Suppressor macrophage treated with lipopolysaccharide for 4 hours (primary cell): ENCODE measurements at places on chromosomes 2 and 18.

- DNase-seq = no peak
Measured at GRCh38 chr18:34730774-34731173, 20.7 kb downstream of the DTNA start.

DNA sequence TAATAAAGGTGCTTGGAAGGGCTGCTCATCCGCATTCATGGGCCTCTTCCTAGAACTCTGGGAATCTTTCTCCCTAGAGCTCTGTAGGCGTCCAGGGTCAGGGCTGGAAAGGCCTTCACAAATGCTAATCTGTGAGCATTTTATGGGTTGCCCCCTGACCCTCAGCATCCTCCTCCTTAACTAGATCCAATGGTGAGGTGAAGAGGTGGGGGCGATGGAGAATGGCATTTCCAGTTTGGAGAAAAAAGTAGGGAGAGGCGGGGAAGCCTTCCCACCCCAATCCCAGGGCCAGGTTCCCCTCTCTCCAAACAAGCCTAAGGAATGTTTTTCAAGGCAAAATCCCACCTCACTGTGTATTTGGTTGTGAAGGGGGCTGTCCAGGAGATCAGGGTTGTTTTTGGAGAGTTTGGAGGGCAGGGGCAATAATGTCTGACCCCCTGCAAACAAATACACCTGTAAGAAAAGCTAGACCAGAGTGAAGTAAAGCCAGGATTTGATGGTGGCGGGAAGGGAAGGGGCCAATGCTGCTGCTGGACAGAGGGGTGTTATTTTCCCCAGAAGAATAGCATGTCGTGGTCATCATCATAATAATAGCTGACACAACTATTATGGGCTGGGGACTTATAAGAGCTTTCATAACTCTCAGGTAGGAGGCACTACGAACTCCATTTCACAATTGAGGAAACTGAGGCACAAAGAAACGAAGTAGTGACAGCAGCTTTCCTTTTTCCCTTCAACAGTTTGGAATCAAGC, 1.4 kb upstream of the MYCN start:
- DNase-seq = no peak

GRCh38 chr2:131030478-131030971, 62.7 kb downstream of the FAM168B start:
- no peak for DNase-seq

DNA sequence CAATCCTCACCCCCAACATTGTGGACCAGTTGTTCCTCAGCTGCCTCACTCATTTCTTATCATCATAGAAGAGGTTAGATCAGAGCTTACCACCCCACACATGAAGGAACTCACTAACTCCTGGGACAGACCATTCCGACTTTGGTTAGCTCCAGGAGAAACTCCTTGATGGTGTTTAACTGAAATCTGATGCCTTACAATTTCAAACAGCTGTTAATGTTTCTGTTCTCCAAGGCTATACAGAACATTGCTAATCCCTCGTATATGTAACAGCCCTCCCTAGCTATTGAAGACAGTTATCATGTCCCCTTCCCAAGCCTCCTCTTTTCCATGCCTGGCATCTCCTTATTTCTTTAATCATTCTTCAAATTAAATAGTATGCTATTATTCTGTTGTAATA, 14.8 kb downstream of the ERBB4 start:
- DNase-seq = no peak

DNA sequence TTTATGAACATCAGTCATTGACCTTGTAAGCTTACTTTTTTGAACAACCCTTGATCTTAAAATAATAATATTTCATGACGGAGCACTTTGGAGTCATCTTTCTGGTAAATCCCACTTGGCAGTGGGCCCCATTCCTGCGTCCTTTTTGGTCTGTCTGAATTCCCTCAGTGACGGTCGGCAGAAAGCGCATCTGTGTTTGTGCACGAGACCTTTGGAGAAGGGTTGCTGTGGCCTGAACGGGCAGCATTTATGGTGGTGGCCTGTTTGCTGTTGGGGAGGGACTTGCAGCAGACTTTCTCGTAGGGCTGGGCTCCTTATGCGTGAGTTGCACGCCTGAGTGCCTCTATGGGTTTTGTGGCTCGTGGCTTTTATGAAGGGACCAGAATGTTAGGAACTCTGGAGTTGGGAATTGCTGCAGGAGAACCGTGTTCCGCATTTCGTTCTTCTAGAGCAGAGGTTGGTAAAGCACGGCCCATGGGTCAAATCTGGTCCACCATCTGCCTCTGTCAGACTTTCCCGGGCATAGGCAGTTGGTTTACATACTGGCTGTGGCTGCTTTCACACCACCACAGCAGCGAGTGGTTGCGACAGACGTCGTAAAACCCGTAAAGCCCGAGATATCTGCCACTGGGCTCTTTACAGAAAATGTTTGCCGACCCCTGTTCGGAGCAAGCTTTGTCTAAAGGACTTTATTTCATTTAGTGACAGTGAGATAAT, 30.8 kb downstream of the LPIN1 start:
- DNase-seq = no peak

GRCh38 chr2:207399301-207399700, 130.5 kb upstream of the CREB1 start:
- DNase-seq = no peak

DNA sequence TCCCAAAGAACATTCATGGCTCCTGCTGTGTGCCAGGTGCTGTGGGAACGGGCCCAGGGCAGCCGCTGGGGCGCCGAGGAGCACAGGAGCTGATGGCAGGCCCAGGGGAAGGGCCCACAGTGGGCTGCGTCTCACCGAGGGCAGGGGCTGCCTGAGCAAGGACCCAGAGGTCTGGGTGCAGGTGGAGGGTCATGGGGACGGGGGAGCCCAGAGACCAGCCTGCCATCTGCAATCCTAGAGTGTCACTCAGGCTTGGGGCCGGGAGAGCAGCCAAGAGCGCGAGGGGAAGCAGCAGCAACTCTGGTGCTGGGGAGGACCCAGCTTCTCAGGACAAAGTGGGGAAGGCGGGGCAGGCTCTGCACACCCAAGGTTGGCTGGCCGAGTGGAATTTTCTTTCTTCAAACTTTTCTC, 207.4 kb downstream of the HDAC4 start:
- DNase-seq = no peak

- no peak for DNase-seq
Measured at GRCh38 chr2:40396124-40396523, 55.8 kb downstream of the SLC8A1 start.

- peak; percentile 59 for DNase-seq
Measured at GRCh38 chr2:61993422-61994024, 88.0 kb downstream of the COMMD1 start.

GRCh38 chr2:151845884-151846283, 17.7 kb upstream of the ARL5A start:
- no peak for DNase-seq

GRCh38 chr2:126881591-126881990, 17.1 kb upstream of the TEX51 start:
- no peak for DNase-seq

DNA sequence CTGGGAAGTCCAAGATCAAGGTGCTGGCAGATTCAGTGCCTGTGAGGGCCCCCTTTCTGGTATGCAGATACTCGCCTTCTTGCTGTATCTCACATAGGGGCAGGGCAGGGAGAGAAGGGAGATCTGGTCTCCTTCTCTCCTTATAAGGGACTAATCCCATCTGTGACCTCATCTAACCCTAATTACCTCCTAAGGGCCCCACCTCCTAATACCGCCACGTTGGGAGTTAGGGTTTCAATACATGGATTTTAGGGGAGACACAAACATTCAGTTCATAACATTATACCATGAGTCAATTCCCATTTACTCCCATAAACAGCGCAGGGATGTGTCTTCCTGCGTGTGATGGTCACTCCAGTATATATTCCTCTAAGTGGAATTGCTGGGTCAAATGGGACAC, 73.8 kb upstream of the TXNDC2 start:
- no peak for DNase-seq

GRCh38 chr18:12593866-12594265, 64.0 kb downstream of the SPIRE1 start:
- DNase-seq = no peak

GRCh38 chr2:235088496-235088921, 136.7 kb downstream of the SH3BP4 start:
- DNase-seq = no peak

GRCh38 chr18:57121542-57122112, 25.3 kb upstream of the BOD1L2 start:
- no peak for DNase-seq

GRCh38 chr18:2901423-2901985, 54.7 kb downstream of the EMILIN2 start:
- no peak for DNase-seq

DNA sequence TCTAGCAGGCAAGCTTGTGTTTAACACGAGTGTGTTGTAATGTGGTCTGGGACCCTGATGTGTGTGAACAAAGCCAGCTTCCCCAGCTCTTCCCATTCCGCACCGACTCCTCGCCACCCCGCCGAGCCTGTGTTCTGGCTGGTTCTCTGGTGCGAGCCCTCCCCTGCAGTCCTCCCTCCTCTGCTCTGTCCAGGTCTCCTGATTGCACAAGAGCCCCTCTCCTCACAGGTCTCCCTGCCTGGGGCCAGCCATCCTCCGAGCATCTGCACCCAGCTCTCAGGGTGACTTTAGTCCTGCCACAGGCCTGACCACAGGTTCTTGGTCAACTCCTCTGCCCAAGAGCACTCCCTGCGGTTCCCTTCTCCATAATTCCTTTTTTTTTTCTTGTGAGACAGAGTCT, 13.2 kb downstream of the SLC66A3 start:
- no peak for DNase-seq

DNA sequence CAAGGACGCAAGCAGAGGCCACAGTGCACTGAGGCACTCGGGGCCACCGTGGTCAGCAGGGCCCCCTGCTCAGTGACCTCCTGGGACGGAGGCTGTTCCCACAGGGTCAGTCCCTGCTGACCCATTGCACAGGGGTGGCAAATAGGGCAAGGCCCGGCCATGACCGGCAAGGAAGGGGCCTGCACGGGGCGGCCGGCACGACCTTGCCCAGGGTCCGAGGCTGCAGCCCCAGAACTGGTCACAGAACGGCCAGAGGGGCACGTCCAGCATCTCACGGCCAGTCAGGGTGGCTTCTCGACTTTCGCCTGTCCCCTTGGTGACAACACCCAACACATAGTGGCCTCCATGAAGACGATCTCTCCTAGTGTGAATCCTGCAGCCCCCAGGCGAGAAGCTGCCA, 27.6 kb upstream of the OTOS start:
- DNase-seq = no peak

- DNase-seq = peak; percentile 13
Measured at GRCh38 chr2:45024600-45025291, 15.5 kb upstream of the SIX2 start.

DNA sequence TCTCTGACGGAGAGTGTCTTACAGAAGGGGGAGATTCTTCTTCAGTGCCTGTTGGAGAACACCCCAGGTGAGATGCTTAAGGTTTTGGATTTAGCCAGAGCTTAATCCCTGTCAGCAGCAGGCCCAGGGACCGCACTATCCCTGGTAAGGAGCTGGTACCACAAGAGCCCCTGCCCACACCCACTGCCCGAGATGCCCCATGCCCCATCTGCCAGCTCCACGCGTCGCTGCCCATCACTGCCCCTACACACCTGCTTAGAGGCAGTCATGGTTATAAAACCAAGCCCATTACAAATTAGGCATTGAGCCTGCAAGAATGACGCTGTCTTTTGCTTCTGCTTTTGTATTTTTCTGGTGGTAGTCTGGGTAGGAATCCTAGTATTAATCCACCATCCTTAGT, 21.7 kb downstream of the CEP68 start:
- no peak for DNase-seq

DNA sequence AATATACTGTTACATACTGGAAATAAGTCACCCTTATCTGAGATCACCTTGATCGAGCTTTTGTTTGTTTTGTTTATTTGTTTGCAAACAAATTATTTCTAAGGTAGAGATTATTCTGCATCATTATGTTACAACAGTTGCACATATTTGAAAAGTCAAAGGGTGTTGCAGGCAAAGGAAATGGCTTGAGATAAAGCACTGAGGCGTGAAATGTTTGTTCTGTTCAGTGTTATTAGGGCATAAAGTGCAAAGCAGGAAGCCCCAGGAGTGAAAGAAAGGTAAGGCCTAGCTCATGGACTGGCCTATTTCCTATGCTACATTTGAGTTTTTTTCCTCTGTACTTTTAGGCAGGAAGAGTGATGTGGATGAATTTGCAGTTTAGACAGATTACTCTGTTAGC, 1815.6 kb upstream of the LRRTM1 start:
- no peak for DNase-seq

DNA sequence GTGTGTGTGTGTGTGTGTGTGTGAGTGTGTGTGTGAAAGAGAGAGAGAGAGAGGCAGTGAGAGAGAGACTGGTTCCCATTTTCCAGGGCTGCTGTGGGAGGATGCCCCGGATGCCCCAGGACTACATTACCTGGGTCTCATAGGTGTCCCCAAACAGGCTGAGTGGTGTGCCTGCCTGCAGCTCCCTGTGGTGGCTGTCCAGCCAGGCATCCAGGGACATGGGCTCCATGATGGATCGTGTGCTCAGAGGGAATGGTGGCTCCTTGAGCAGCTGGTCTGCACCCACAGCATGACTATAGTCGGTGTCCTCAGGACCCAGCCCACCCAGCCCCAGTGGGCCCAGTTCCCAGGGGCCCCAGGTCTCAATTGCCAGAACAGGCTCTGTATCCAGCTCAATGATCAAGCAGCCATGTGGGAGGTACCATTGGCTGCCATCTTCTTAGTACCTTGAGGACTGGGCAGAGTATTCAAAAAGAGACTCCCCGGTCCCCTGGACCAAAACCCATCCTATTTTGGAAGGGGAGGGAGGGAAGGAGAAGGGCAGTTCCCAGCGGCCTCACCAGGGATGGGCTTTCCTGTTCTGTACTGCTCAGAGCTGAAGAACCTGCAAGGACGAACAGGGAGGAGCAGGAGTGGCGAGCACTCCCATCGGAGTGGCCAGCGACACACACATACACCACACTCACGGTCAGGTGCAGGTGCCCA, 5.8 kb upstream of the OXER1 start:
- DNase-seq = no peak

DNA sequence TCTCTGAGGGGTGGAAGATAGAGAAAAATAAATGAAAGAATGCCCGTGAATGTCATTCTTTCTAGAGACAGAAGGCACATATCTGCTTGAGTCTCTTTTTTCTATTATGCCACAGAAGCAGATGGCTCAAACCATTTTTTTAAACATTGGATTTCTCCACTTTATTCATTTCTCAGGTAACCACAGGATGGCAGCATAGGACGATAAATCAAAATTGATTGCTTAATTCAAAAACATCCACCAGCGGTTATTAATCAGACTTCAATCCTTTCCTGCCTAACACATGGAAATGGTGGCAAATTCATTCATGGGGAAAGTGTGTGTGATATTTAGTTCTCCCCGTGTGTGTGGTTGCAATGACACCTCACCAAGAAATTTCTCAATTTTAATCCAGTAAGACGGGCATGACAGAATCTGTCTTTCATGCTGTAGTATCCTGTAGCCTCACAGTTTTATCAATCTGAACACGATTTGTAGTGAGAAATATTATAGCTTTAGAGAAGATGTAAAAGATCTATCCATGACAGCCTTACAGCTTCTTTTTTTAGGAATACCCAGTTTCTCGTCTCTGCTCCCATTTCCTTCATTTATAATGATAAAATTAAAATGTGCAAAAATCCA, 72.2 kb downstream of the DSC3 start:
- peak; percentile 23 for DNase-seq
